ENCODE measurements at places on chromosomes 2 and 18.

DNA sequence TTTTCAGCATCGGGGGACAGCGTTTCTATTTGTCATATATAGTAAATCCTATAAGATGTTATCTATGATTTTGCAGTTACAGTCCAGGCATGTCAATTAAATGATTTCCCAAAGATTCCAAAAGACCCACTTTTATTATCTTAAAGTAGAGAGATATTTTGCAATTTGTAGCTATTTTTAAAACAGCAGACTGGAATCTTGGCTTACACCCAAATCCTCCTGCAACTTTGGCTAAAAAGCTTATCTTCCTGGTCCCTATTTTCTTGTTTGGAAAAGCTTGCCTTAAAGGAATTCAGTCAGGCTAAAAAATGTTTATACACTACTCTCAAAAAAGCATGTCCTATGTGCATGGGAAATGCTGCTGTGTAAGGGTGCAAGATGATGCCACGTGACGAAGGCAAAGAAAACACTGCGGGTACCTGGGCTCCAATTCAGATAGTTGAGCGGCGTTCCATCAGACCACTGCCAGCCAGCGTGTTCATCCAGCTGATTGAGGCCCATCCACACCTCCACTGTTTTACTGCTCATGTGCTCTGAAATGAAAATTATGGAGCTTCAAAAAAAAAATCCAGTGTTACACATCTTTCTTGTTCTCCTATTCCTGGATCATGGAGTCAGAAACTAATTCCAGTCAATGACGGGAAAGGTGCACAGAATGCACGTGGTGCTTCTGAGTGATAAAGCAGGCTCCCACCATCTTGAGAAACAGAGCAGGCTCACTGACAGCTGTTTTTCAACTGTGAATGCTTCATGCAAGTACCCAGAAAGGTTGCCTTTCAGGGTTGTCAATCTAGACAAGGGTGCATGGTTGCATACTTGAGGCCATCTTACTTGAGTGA lies 33.8 kb downstream of the PLA2R1 start:
- DNase-seq = no peak

DNA sequence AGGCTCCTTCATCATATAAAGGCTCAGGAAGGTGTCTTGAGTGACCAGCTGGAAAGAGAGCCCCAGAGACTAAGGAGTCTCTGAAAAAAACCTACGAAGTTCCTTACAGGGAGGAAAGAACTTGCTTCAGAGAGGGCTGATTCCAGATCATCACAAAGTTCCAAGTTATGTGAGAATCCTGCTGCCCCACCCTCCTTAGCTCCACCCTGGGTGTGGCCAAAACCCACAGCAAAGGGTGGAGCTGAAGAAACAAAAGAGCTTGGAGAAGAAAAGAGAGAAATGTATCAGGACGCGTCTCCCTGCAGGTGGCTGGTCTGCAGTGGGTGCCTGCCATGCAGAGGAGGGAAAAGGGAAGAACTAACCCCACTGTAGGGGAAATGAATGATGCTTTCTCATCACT lies 32.8 kb upstream of the ZNF396 start:
- DNase-seq = no peak

GRCh38 chr2:241816431-241817121 lies 7.6 kb downstream of the NEU4 start:
- DNase-seq = no peak

DNA sequence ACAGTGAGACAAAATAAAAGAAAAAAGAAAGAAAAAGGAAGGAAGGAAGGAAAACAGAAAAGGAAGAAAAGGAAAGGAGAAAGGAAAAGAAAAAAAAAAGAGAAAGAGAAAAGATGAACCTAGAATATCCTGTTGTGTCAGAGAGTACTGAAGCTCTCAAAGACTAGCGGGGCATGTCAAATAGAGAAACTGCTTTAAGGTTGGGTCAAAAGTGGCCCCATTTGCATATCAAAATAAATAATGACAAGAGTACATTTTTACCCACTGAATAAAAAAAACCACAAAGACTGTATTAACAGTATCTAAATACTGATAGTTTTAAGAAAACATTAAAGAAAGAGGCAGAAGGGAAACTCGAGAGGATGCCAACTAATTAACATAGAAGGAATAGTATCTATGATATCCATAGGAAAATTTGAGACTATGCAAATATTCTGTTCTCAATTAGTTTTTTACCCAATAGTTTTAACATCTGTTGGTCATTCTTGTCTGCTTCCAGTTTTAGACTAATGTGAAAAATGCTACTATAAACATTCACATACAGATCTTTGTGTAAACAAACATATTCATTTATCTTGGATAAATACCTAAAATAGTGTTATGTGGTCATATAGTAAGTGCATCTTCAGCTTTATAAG lies 53.2 kb downstream of the SFXN5 start:
- DNase-seq = no peak

- DNase-seq = no peak
Observed at GRCh38 chr2:144996225-144996795, 476.4 kb upstream of the ZEB2 start.

Data from left ventricle myocardium superior (tissue), 1 donor.